ENCODE measurements at places on chromosomes 2 and 18.

GRCh38 chr2:14720319-14720718 lies 87.8 kb downstream of the LRATD1 start:
- DNase-seq, result no peak

DNA sequence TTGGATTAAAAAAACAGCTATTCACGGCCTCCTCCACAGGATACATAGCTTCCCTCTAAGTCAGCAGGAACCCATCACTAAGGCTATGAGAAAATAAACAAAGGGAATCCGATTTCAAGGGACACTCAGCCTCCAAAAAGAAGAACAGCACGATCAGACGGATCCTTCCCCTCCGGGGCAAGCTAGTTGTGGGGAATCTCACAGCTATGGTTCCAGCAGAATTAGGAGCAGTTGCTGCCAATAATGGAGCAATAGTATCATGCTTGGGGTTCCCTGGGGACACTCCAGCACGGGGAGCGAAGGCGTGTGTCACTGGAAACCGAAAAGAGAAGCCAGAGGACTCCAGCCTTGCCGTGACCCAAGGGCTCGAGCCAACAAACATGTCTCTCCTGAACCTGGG lies 163.1 kb downstream of the TTC32 start:
- DNase-seq, result no peak

DNA sequence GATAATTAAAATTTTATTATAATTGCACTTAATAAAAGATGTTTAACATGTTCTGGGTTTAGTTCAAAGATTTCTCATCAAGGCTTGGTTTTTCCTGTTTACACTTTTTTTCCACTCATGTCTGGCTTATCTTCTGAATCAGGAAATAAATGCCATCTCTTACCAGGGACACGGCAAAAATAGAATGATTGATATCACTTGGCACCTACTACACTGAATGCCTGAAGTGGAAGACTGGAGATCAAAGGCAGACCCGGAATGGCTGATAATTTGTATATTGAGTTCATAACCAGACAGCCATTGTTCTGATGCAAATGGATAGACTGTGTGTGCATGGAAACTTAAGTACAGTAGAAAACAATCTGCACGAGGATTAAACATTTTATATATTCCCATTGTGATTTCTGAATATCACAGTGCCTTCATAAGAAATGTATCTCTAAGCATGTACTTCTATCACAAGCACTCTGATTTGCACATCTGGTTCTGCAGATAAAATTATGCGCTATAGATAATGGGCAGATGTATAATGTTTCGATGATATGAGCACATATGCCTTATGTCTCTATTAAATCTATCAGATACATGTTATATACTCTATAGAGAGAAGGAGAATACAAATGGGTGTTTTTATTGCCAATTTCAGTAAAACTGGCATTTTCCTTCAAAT lies 304.8 kb downstream of the RND3 start:
- no peak for DNase-seq

GRCh38 chr18:23036660-23037201 lies 98.6 kb upstream of the CABLES1 start:
- DNase-seq, result no peak

DNA sequence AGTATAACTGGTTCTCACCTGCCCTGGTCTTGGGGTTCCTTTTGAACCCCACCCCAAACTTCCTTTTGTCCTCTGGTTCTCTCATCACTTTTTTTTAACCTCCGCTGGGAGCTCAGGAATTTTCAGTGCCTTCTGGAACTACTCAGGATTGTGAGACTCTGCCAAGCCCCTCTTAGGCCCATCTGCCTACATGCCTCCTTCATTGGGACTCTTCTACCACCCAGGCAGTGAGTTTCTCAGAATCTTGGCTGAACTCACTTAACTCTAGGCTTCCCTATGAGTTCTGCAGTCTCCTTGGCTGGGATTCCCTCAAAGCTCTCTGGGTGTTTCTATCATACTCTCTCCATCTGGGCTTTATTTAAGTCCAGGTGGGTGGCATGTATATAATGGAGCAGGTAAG lies 86.3 kb downstream of the MDH1 start:
- no peak for DNase-seq

DNA sequence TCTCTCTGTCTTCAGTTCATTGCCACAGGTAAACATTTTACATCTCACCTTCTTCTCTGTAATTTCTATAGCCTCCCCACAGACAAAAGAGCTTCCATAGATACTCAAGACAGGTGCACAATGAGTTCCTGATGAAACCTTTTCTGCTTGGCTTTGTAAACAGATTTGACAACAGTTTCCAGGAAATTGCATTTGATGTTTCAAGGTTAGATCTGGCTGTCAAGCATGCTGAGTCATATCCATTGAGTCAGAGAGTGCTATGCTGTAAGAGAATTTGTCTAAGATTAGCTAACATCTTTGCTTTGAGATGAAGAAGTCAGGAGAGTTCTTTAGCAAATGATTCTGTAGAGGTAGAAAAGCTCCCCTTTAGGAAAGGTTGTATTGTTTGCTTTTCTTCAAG lies 40.6 kb upstream of the MAP2 start:
- no peak for DNase-seq

DNA sequence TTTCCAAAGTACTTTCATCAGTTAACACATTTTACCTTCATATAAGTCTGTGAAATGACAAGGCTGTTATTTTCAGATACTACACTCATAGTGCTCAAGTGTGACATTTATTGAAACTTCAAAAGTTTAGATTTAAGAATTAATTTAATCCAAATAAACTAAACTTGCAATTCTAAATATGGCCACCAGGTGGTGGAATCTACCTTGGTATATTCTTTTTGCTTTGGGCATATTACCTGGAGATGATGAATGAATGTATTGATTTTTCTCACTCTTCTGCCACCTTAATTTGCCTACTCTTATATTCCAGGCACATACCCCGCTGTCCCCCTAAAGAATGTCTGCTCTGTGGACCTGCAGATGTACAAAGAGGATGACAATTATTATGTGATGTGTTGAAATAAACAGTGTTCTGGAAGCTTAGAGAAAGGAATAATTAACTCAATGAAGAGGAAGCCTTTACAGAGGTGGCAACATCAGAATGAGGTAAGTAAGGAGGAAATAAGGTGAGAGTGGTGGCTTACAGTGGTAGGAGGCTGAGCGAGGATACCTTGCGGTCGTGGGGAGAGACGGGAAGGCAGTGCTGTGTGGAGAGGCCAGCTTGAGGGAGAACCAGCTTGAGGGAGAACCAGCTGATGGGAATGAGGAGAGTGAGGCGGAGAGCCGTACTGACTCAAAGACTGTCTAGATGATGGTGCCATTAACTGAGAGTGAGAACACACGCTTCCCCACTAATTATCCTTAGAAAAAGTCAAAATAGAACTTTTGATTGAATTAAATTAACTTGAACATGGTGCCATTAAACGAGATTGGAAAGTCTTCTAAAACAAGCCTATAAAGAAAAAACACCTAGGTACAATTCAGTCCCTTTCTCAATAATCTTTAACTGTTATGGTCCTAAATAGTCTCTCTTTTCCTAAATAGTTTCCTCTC lies 179.5 kb downstream of the CELF4 start:
- peak; percentile 53 for DNase-seq

GRCh38 chr18:57023275-57023882 lies 123.5 kb upstream of the BOD1L2 start:
- DNase-seq, result no peak

DNA sequence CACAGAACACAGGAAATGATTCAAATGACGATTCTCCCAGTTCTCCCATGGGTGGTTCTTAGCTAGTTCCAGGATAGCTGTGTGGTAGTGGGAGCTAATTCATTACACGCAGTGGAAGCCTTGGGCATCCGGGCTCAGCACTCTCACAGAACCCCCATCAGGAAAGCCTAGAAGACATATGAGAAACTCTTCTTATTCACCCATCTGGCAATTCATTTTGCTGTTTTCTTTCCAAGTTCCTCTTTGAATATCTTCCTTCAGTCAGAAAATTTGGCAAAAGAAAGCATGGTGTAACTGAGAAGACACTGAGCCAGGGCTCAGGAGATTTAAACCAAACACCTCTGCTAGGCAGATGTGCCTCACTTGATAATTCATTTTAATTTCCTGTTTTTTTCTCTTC lies 85.2 kb upstream of the FN1 start:
- DNase-seq, result no peak

- no peak for DNase-seq
Observed at GRCh38 chr2:216210701-216211540, 101.8 kb downstream of the XRCC5 start.
